ENCODE measurements at places on chromosomes 11 and 22. TPM values are rescaled to one million over a fixed set of nuclear protein-coding genes. Genes with fewer than 3 reads are reported as not detected.

LRP5 gene
- not detected for polyA plus RNA-seq

OSM gene
- 3.0 TPM for polyA plus RNA-seq

NAALADL1 gene
- 25.7 TPM for polyA plus RNA-seq

CHADL gene
- not detected for polyA plus RNA-seq

KRTAP5-2 gene
- polyA plus RNA-seq = not detected

NLRP6 gene
- 1.4 TPM for polyA plus RNA-seq

TNNT3 gene
- polyA plus RNA-seq = not detected

METTL15 gene
- 7.1 TPM for polyA plus RNA-seq

MAPK1 gene
- 68.6 TPM for polyA plus RNA-seq

ACTN3 gene
- polyA plus RNA-seq = not detected

PHF21B gene
- polyA plus RNA-seq = not detected

BIRC2 gene
- 31.2 TPM for polyA plus RNA-seq

SPI1 gene
- polyA plus RNA-seq = 74.6 TPM

BAIAP2L2 gene
- polyA plus RNA-seq = not detected

NXPE4 gene
- not detected for polyA plus RNA-seq

TMEM134 gene
- polyA plus RNA-seq = 195 TPM

POU2AF2 gene
- not detected for polyA plus RNA-seq

APOA5 gene
- not detected for polyA plus RNA-seq

PDGFD gene
- 0.08 TPM for polyA plus RNA-seq

FAM181B gene
- not detected for polyA plus RNA-seq

MRGPRX4 gene
- not detected for polyA plus RNA-seq

All from naive B cell (primary cell).